ENCODE measurements at places on chromosomes 5 and 9. TPM values are rescaled to one million over a fixed set of nuclear protein-coding genes. Genes with fewer than 3 reads are reported as not detected.

The MARCOL gene
- not detected for total RNA-seq

The RBM27 gene
- 6.6 TPM for total RNA-seq

GRCh38 chr5:11527652-11528349 lies 376.4 kb downstream of the CTNND2 start:
- no peak for DNase-seq

The CNTNAP3 gene
- total RNA-seq, result 25.7 TPM

DNA sequence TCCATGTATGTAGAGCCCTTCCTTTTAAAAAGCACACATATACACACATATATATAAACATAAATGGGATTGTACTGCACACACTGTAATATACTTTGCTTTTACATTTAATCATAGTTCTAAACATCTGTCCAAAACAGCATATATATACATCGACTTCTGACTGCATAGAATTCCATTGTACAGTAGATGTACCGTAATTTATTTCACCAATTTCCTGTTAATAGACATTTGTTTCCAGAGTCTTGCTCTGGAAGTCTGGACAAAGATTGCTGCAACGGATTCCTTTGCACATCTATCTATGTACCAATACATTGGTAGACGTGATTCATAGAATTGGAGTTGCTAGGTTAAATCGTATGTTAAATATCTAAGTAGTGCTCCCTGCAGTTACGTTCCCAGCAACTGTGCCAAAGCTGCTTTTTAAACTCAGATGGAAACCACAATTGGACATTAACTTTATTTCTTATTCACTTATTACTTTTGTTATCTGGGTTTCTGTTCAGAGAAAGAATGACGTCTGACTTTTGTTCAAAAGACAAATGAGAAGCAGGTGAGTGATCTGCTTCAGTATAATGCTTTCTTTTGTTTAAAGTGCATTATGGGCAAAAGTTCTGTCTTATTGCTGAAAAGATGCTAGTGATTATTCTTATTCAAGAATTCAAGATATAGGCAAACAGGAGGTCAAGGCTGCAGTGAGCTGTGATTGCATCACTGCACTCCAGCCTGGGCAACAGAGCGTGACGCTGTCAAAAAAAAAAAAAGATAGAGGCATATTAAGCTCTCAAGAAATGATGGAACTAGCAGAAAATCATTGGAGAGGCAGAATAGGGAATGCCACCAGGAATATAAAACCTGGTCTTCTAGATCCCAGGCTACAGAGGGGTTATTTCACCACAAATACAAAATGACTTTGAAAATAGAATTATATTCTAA lies 138.2 kb downstream of the FGF1 start:
- DNase-seq, result no peak

DNA sequence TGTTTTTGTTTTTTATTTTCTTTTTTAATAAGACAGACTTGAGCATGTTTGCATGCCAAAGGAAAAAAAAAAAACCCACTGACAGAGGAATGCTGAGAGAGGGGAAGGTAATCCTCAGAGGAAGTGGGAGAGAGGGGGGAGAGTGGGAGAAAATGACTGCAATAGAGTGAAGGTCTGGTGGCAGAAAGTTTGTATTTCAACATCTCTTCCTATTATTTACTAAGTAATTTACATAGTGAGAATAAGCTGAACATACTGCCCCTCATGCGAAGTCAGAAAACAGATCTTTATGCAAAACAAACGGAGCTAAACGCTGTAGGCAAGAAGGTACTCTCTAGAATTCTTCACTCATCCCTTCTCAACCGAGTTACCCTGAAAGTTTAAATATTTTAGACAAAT lies 45.0 kb downstream of the ELL2 start:
- no peak for DNase-seq

GRCh38 chr5:102226321-102226720 lies 69.8 kb downstream of the SLCO4C1 start:
- no peak for DNase-seq

DNA sequence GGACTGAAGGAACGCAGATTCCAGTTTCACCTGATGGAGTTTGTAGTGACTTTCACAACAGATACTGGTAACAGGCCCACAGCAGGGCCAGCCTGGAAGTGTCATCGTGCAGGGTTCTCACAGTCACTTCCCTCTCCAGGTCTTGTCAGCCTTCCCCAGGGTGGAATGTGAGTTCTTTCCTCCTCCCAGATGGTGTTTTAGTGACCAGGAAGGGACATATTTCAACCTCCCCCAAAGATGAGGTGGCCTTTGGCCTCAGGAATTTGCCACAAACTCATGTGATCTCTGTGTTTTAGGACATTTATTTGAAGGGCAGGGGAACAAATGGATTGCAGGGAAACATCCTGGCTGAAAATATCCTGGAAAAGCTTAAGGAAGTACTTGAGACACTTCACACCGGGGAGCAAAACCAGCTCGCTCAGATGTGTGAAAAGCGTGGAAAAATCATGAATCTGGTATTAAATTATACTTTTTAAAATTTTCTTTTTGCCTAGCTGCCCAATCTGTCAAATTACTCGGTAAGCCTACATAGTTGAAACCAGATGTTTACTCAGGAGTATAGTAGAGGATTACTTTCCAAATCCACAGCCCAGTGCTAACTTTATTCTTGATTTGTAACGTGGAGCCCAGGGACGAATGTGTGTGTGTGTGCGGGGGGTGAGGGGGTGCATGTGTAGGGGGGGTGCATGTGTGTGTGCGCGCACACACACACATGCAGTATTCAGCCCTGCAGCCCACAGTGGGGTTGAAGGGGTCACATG lies 66.8 kb downstream of the PTPDC1 start:
- no peak for DNase-seq

DNA sequence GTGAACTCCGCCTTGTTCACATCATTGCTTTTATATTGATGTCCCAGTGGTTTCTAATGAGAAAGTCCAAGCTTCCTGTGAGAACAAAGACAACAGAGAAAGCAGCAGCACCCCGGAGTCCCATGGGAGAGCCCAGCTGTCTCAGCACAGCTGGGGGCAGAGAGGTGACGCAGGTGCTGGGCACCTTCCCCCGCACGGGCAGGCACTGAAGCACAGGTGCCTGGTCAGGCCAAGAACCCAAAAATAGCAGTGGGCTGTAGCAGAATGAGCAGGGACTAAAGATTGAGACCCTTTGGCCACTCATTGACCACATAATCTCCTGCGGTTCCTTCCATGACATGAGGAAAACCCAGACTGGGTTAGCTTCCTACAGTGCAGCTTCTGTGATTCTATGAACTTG lies 18.8 kb downstream of the SRD5A1 start:
- DNase-seq, result no peak

Data from fibroblast of the aortic adventitia (primary cell).